Kidney (tissue), 22 donors: ENCODE measurements at places on chromosomes 12 and 14. TPM values are rescaled to one million over a fixed set of nuclear protein-coding genes. Genes with fewer than 3 reads are reported as not detected.

DNA sequence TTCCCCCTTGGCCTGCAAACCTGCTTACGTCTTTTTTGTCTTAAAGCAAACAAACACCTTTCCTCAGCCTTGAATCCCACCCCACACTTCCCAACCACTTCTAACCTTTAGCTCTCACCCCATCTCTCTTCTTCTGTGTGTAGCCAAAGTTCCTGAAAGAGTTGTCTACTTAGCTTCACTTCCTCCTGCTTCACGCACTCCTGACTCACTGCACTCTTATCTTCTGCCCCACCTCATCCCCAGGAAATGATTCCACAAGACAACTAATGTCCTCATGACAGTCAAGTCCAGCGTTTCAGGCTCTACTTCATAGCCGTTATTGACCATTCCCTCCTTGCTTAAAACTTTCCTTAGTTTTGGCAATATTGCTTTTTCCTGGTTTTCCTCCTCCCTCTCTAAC, 22.4 kb downstream of the EIF2B2 start:
- DNase-seq, result no peak

- DNase-seq, result no peak
These were observed 7.1 kb downstream of the EIF2S3B start for GRCh38 chr12:10512798-10513197.

GRCh38 chr12:80087486-80088213, 11.7 kb upstream of the OTOGL start:
- DNase-seq, result no peak

DNA sequence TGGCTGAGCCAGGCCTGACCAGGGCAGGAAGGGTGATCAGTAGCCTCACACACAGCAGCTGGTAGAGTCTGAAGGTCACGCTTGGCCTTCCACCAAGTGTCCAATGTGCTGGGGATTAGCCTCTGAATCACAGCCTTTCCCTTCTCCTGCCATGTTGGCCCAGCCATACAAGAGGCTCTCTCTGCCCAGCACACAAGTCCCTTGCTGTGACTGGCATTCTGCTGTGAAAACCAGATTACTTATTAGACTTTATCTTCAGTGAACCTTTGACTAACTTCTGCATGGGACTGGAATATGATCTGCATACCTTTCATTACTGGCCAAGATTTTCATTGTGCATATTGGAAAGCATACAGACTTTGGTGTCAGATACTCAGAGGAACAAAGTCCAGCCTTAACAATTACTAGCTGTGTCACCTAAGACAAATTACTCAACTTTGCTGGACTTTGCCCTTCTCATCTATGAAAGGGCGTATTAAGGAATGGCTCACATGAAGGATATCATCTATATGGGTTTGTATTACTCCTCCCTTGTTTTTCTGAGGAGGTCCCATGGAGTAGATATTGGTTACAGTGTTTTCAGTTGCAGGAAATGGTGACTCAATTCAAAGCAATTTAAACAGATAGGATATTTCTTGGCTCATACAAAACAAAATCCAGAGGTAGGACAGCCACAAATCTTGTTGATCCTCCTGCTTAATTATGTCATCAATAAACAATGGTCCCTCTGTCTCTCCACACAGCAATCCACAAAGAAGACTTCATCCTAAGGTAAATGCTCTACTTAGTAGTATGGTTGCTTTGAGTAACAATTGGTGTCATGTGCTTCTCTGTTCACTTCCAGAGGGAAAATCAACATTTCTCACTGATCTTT, 99.6 kb downstream of the DYRK2 start:
- no peak for DNase-seq

- DNase-seq, result no peak
These were observed 7.9 kb downstream of the MARK3 start for GRCh38 chr14:103393070-103393469.

GRCh38 chr14:20564501-20564997, 3.7 kb upstream of the RNASE9 start:
- DNase-seq, result no peak

- no peak for DNase-seq
These were observed 1.4 kb upstream of the GLTP start for GRCh38 chr12:109881752-109882151.

DNA sequence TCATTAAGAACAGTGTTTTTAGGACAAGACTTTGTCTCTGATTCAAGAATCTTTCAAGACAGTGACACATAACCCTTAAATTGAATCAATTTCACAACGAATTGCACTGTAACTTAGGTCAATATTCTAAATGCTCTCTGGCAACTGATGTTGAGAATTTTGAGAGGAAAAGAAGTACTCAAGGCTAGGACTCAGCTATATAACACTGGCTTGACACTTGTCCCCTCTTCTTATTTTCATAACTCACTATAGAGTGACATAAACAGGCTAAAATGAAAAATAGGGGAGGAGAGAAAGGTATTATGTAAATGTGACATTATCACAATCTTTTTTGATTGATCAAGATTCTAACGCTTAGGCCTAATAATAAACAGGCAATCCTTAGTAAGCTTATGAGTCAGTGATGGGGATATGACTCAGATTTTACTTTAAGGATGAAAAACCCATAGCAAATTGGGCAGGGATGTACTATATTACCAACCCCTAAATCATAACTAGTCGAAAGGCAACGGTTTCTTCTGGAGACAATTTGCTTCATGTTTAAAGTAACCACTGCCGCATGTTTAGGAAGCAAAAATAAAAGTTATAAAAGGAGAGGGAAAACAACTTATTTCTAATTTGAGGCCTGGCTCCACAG, 10.9 kb downstream of the BTG1 start:
- no peak for DNase-seq

- peak; percentile 12 for DNase-seq
These were observed 2.3 kb upstream of the GPX2 start for GRCh38 chr14:64944861-64945260.

DNA sequence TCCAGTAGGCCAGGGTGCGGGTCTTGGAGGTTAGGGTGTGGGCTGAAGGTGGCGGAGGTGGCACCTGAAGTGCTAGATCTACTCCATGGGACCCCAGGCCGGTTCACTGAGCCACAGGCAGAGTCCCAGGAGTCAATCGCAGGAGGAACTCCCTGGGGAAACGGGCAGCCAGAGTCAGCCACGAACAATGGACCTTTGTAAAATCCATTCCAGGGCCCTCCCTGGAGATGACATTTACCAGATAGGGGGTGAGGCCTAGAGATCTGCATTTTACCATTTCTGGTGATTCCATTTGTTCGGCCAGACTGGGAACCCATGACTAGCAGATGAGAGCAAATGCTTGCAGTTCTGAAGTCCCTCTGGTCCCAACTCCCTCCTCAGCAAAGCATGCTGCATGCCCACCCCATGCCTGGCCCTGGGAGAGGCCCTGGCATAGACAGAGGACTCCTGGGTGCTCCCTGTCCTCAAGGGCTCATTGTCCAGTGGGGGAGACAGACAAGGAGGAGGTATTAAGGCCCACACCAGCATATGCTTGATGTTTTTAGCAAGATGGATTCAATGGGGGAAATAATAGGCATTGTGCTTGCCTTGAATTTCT, 115.5 kb downstream of the EML1 start:
- no peak for DNase-seq

- DNase-seq, result peak; percentile 88
These were observed 2.0 kb upstream of the ATN1 start for GRCh38 chr12:6925540-6926279.

DNA sequence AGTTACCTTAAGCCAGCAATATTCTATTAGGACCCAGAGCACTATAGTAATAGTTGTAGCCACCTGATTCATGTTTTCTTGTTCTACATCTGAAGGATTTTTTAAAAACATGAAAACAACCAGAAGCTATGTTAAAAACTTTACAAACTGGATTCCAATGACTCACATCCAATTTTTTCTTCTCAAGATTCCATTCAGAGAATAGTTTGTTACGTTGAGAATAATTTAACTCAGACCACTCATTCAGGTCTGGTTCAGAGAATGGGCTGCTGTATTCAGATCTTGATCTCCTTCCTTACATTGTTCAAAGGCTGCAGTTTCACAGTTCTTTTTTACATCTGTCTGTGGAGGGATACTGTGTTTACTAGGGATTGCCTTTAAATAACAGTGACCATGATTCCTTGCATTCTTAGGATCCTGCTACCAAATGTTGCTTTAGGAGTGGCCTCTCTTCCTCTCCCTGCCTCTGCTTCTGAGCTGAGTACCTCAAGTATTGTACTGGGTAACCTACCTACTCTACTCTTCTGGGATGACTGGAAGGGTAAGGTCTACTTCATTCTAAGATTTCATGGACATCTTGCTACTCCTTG, 448.0 kb upstream of the FBXO33 start:
- DNase-seq, result no peak

GRCh38 chr12:5619628-5620027, 187.7 kb downstream of the NTF3 start:
- no peak for DNase-seq

DNA sequence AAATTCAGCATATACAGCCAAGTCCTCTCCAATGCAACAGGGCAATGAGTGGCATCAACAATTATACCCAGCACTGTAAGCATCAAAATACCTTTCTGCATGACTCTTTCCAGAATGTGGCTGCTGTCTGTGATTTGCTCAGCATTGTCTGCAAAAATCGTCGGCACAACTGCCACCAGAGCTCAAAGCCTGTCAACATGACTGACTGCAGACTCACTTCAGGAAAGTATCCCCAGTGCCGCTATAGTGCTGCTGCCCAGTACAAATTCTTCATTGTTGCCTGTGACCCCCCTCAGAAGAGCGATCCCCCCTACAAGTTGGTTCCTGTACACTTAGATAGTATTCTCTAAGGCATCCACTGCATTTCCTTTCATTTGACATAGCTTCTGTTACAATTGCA, 735 bp downstream of the RNASE6 start:
- peak; percentile 41 for DNase-seq

- no peak for DNase-seq
These were observed 8.2 kb downstream of the GPRC5D start for GRCh38 chr12:12943586-12944260.

DNA sequence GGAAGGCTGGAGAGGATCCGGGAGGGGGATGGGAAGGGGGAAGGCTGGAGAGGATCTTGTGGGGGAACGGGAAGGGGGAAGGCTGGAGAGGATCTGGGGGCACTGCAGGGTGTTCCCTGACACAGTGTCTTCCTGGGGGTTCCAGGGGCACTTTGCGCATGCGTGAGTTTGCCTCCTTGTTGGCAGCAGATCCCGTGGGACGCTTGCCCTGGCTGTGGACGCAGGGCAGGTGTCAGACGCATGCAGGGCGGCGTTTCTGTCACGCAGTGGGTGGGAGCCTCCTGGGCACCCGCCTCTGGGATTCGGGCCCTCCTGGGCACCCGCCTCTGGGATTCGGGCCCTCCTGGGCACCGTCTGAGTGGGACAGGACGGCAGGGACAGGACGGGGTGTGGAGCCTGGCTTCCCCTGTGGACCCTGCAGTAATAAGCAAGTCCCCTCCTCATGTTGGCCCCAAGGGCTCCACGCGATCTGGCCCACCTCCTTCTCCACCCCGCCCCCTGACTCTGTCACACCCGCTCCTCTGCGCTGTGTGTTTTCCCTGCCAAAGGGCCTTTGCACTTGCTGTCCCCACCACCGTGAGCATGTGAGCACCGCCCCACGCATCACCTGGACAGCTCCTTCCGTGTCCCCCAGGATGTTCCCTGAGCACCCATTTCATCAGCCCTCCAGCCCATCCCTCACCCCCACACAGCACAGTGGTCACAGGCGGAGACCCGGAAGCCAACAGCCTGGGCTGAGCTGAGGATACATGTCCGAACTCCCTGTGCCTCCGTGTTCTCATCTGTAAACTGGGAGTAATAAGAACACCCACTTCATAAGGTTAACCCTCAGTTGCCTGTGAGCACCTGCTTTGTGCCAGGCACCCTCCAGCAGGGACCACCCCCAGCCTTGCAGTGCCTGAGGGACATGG, 4.4 kb downstream of the MMP17 start:
- DNase-seq, result no peak

GRCh38 chr12:53651737-53652136, 24.1 kb downstream of the ATP5MC2 start:
- DNase-seq, result no peak

DNA sequence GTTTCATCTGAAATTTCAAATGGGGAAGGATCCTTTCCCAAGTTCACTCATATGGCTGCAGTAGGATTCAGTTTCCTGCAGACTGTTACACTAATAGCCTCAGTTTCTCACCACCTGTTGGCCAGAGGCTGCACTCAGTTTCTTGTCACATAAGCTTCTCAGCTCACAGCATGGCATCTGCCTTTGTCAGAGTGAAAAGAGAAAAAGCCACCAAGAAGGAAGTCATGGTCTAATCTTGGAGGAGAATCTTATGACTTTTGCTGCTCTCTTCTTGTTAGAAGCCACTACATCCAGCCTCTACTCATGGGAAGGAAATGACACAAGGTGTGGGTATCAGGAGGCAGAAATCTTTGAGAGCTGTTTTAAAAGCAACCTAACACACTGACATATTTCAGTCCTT, 39.4 kb upstream of the BTG1 start:
- no peak for DNase-seq

- no peak for DNase-seq
These were observed 151.2 kb downstream of the AKAP6 start for GRCh38 chr14:32480337-32480736.

Gene CATSPERB
- total RNA-seq, result 2.1 TPM

Gene COQ10A
- 14.5 TPM for total RNA-seq

Gene KLHL33
- 0.72 TPM for total RNA-seq

Gene GLIPR1L1
- total RNA-seq, result not detected

Gene DEGS2
- total RNA-seq, result 28.7 TPM

Gene BATF
- 3.7 TPM for total RNA-seq

Gene SNRNP35
- total RNA-seq, result 23.6 TPM

Gene PGF
- total RNA-seq, result 9.3 TPM
